Stimulated activated CD4-positive, alpha-beta T cell treated with anti-CD3 and anti-CD28 coated beads, Interleukin-2, amount 100 ng/mL, for 48 hours (primary cell): ENCODE measurements at places on chromosomes 7 and 10.

DNA sequence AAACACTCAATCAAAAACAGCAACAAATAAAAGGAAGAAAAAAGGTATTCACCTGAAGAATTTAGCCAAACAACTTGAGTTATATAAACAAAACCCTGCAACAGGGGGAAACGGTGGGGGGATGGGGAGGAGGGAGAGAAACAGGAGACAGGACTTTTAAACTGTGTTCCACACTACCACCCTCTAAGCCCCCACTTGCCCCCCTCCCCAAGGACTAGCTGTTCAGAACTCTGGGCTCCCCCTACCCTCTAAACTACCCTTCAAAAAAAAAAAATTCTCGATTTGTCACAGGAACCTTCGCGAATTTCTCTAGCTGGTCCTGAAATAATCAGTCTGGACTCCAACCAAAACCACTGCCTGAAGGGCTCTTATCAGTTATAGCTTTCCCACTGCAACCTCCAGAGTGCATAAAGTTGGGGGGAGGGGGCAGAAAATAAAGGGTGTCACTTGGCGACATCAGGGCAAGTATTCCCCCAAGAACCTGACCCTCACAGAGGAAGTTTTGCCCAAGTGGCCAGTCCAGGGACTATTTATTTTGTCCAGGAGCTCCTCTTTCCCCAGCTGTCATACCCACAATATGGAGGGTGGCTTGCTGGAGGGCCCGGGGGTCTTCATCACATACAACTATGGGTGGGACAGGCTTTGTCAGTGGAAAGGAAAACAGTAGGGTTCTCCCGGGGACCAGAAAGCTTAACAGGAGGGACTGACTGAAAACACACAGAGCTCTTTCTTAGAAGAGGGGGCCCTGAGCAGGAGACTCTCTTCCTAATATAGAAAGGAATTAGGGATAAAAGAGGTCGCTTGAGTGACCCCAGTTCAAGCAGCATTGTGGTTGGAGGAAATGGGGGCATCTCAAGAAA lies 1.3 kb downstream of the UBE2H start:
- DNase-seq: no peak

DNA sequence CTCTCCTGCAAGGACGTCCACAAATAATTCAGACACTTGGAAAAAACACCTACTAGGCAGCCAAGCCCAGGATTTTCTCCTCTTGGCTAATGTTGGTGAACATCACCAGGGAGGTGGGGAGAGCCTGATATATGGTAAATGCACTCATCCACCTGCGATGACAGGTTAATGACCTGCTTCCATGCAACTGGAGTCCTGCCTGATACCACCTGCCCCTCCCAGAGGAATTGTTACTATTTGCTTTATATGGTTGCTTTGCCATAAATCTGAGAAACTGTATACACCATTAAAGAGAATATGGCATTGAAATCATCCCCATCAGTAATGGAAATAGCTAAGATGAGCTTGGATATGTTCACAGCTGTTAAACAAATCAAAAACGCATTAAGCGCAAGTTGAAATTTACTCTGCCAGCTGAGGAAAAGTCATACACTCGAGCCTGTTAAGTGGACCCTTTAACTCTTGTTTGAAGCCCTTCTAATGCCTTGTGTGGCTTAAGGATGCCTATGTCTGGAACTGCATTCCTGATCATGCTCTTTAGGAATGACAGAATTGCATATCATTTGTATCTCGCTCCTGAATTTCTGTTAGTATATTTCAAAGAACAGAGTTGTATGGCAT lies 208.3 kb downstream of the PRPF18 start:
- no peak for DNase-seq

GRCh38 chr10:123380491-123381085 lies 226.4 kb downstream of the BUB3 start:
- no peak for DNase-seq

DNA sequence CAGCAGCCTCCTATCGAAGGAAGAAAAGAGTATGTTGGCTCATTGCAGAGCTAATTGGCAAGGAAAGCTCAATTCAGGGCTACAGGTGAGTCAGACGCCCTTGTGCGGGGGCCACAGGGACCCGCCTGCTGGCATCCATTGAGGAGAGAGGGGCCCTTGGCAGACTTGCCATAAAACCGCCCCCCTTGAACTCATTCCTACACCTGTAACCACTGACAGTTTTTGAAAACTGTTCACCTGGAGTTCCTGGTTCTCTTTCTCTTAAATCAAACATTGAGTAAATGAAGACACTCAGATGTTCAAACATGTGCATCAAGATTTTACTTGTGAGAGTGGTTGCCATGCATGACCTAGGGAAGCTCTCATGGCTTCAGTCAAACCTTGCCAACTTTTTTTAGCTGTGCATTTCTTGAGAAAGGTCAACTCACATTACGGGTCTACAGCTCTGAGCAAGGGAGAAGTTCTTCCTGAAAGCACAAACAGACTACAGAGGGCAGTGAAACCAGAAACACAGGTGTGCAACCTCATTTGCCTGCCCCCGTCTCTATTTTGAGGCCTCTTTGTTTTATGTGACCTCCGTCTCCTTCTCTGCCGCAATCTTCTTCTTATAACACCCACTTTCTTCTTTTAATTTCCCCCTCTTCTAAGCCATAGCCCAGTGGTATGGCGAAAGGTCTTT lies 87.8 kb downstream of the TBXAS1 start:
- no peak for DNase-seq

DNA sequence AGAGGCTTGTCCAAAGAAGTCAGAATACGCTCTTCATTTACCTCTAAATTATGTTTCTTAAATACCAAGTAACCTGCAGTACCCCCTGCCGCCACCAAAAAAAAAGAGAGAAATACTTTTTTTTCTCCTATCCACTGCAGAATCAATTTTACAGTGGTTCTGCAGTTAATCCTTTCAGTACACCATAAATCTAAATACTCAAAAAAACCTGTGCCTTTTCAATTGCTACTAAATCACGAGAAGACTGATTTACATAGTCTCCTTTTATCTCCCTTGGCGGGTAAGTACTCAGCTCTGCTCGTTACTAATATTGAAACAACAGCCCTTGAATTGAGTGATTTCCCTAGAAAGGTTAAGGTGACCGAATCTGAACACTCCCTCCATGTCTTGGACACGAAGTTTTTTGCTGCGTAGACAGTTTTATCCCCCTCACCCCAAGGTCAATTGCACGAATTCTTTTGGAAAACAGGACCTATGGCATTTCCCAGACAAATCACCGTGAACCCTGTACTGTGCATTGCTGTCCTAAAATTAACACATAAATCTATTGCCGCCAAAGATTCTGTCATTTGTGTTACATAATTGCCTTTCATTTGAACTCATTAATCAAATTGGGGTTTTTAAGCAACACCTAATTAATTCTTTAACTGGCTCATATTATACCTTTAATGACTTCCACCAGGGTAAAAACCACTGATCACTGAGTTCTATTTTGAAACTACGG lies 512 bp upstream of the VIM start:
- no peak for DNase-seq

GRCh38 chr7:19519443-19520021 lies 189.3 kb downstream of the POLR1F start:
- DNase-seq: no peak

GRCh38 chr7:1331561-1332467 lies 99.1 kb downstream of the UNCX start:
- DNase-seq: no peak

DNA sequence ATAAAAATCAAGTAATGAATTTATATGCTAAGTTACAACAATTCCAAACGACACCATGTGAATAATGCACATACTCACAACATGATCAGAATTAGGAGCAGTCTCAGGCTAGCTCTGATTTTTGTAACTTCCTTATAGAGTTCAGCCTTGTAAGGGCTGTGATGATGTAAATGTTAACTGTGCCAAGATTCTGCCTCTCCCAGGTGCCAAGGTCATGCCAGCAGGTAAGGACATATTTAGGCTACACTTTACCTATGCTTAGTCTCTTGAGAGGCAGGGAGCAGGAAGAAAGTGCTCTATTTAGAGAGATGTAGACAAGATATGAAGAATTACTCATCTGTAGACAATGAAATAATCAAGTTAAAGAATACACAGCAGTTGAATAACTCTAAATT lies 53.6 kb upstream of the AGR3 start:
- DNase-seq: no peak

- no peak for DNase-seq
Observed at GRCh38 chr7:105268056-105268455, 120.7 kb downstream of the SRPK2 start.

- no peak for DNase-seq
Observed at GRCh38 chr10:22630234-22631174, 83.9 kb downstream of the PIP4K2A start.

DNA sequence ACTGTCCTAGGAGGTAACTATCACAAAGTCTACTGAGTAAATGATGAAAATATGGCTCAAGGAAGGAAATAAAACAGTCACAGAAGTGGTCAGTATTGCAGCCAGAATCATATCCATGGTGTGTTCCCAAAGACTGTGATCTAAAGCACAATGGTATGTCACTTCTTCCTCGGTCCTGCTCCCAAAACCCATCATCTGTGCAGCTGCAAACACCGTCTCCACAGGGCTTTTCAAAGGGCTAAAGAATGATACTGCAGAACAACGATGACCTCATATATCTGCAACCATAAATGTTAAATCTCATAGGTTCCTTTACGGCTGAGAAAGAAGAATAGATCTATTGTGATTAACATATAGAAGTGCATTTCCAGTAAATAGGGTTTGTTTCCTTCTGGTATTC lies 465.0 kb downstream of the GRID1 start:
- no peak for DNase-seq

- DNase-seq: no peak
Observed at GRCh38 chr7:115678086-115678982, 352.2 kb downstream of the TFEC start.

GRCh38 chr10:76026905-76027304 lies 595.5 kb downstream of the LRMDA start:
- no peak for DNase-seq

- DNase-seq: no peak
Observed at GRCh38 chr7:19119870-19120486, 2.5 kb upstream of the TWIST1 start.

- no peak for DNase-seq
Observed at GRCh38 chr10:78357141-78358063, 323.7 kb downstream of the RPS24 start.

GRCh38 chr10:72625608-72626443 lies at the start of gene MICU1:
TSS of gene MICU1 (minus strand) at chr10:72626079. CDS start at chr10:72566793, 59,286 bp downstream.
- DNase-seq: peak; percentile 91

GRCh38 chr10:19668116-19668515 lies 148.1 kb upstream of the PLXDC2 start:
- no peak for DNase-seq

GRCh38 chr7:76196786-76197185 lies 4.9 kb upstream of the SRRM3 start:
- DNase-seq: no peak

- DNase-seq: no peak
Observed at GRCh38 chr7:15715435-15715834, 29.0 kb upstream of the MEOX2 start.

- no peak for DNase-seq
Observed at GRCh38 chr7:91378131-91378530, 113.9 kb downstream of the FZD1 start.

DNA sequence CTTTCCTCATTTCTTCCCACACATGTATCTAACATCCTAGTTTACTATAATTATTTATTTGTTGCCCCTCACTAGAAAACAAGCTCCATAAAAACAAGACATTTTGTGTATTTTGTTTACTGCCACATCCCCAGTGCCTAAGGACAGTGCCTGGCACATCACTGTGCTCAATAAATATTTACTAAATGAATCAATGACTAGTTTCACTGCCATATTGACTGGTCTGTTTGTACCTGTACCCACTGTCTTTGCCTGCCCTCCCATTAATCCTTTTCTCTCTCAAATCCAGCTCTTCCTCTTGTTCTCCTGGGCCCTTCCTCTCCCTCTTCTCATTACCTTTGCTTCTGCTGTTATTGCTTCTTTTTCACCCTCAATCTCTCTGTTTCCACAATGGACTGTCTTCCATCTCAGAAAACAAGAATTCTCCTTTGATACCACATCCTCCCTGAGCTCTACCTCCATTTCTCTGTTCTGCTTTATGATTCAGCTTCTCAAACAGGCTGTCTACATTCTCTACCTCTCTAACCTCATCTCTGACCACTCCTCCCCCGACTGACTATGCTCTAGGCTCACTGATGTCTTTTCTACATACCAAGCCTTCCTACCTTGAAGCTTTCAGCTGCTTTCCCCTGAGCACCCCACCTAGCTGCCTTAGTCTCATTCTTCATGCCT lies 8.3 kb upstream of the FAM133B start:
- no peak for DNase-seq

DNA sequence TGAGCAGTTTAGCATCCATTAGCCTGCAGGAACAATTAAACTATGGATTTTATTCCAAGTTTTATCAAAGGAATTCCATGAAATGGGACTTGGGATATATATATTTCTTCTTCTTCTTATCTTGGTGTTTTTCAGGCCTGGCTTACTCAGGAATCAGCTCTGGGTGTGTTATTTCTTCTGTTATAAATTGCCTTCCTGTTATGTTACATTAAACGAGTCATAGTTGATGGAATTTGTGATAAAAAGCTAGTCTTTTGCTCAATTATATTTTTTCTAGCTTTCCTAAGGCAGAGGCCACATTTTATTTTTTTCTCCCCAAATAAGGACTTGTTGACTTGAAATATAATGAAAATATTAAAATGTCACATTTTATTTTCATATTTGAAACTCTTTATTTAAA lies 141.3 kb downstream of the EPC1 start:
- DNase-seq: no peak

DNA sequence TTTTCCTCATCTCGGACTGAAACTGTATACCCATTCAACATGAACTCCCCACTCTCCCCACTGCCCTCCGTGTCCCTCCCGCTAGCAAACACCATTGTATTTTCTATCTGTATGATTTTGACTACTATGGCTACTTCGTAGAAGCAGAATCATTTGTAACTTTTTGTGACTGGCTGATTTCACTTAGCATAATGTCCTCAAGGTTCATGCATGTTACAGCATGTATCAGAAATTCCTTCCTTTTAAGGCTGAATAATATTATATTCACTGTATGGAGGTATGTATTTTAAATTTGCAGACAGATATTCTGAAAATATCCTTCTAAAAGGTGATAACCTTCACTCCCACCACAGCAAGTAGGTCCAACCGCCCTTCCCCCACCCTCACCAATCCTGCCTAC lies 42.9 kb upstream of the MMD2 start:
- no peak for DNase-seq

DNA sequence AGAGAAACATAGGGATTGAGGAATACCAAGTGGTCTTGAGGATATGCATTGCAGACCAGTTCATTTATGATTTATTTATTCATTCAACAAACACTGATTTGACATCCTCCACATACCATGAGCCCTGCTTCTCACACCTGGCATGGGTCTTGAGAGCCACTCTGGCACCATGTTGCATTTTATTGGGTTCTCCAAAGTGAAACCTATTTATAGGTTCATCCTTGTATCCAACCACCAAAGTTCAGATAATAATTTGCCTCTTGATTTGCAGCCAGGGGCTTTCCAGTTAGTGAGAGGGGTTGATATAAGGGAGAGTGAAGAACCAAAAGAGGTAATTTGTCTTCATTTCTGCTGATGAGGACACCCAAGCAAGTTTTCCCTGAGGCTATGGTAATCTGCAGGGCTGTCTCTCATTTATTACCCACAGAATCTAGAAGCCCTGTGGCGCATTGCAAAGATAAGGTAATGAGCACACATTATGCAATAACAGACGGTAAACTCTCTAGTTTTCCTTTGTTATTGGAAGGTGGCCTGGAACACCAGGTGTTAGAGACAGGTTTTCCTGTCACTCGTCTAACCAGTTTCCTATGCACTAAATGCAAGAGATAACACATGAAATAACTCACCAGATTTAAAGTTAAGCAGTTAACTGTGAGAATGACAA lies 28.8 kb upstream of the ICA1 start:
- DNase-seq: no peak

- no peak for DNase-seq
Observed at GRCh38 chr7:19557726-19558465, 150.9 kb downstream of the POLR1F start.
